SHP77 (cell line): ENCODE measurements at places on chromosomes 12 and 14.
A peak's percentile ranks its signal among the peaks of the same experiment; 100 is the strongest.

DNA sequence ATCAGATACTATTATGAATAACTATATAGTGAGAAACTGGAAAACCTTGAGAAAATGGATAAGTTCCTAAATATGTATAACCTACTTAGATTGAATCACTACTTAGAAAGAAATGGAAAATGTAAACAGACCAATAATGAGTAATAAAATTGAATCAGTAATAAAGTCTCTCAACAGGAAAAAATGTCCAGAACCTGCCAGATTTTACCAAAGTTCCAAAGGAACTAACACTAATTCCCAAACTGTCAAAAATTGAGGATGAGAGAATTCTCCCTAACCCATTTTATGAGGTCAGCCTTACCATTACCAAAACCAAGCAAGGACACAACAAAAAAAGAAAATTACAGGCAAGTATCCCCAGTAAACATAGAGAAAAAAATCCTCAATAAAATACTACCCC, 272.0 kb downstream of the RPAP3 start:
- no peak for DNase-seq

- DNase-seq, result no peak
Observed at GRCh38 chr12:38587594-38587993, 271.0 kb downstream of the ALG10B start.

DNA sequence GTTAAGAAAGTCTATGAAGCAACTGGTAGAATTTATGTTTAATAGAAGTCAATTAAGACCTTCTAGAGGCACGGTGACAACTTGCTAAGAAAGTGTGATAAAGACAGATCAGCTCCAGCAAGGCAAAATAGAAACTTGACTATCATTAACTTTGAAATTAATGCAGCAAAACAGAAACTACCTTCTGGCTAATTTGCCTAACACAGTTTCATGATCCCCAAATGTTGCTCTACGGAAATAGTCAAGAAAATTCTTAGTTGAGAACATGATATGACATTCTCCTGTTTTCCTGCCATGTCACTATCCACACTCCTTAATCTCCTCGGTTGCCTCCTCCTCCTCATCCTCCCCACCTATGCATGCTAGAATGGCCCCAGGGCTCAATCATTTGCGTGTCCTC, 4.2 kb downstream of the DENND5B start:
- no peak for DNase-seq

DNA sequence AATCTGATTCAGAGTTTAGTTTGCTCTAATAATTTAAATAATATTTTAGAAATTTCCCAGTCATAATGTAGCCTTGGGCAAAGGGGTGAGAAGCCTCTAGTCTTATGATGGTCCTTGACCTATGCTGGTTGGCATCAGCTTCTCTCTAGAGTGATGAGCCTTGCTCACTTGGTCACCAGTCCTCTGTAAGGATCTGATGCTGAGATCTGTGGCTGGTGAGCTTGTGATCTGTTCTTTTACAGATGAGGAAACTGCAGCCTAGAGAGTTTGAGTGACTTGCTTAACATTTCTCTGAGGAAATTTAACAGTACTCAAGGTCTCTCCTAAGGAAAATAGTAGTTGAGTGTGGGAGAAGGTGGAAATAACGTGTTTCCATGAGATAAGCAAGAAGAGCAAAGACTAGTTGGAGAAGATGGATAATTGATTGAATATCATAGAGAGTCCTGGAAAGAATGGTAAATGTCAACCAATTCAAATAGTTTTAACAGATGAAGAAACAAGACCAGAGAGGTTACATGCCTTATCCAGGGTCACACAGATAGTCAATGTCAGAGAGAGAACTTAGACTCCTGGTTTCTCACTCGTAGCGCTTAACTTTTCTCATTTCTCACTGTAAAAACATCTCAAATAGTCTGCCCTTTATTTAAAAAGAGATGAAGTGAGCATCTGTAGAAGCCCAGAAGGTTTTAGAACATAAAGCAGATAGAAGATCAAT, 89.7 kb upstream of the ETV6 start:
- no peak for DNase-seq

DNA sequence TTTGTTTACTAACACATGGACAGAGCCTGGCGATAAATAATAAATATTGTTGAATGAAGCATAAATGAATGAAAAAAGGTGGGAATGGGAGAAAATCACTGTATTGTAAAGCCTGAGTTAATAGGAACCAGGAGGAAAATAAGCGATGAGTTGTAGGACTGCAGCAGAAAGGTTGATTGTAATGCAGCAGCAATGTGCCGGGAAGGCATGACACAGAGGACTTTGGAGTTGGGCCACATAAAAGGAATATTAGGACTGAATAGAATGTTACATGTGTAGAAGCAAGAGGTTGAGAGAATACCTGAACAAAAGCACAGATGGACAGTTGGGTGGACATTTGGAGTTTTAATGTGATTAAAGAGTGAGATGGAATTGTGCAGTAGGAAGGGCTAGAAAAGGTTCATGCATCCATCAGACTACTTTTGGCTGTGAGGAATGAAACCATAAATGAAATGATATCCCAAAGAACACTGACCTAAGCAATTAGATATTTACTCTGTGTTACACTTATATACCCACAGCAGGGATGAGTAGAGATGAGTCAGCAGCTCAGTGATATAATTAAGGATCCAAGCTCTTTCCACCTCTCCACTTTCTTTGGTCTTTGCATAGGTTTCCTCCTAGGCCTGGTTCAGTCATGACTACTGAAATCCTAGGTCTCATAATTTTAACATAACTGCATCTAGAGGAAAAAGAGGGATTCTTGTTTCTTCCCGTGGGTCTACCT, 55.4 kb downstream of the CCER1 start:
- DNase-seq, result no peak

DNA sequence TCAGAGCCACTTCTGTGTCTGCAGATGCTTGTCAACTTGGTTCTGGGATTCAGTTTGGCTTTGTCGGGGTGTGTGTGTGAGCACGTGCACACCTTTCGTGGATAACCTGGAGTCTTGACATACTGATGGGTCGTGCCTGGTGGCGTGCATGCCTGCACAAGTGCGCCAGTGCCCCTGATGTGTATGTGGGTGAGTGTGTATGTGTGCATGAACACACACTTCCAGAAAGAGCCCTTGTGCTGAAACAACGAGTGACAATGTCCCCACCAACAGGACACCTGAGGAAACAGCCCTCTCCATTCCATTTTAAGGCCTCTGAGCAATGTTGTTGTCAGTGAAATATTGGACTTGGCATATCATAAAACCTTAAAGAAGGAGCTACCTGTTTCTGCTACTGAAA, 53.9 kb downstream of the SMUG1 start:
- DNase-seq, result no peak

DNA sequence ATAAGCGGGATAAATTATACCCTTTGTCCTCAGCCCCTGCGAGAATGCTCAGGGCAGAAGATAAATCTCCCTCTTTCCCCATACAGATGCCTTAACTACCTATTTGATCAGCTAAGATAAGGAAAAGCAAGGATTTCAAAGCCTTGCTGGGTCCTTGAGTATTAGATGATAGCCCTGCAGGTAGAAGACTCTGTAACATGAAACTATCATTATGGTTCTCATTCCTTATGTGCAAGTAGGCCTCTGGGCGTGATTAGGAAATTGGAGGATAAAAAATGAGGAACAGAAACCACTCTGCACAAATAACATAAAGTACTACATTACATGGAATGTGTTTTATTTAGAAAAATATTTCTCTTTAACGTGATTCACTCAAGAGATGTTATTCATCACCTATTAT, 14.5 kb upstream of the WDR89 start:
- no peak for DNase-seq

DNA sequence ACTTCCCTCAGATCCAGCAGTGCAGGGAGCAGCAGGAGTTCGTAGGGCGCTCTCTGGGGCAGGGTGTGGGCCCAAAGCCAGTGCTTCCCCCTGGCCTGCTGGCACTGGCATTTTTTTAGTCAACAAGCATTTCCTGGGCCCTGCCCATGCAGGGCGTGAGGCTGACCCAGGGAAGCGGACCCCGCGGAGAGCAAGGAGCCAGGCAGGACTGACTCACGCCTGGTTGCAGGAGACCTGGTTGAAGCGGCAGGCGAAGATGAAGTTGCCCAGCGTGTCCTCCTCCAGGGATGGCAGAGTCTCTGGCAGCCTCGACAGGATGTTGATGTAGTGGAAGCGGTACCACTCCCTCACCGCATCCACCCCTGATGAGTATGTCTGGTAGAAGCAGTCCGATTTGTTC, 13.5 kb downstream of the SCNN1A start:
- no peak for DNase-seq

DNA sequence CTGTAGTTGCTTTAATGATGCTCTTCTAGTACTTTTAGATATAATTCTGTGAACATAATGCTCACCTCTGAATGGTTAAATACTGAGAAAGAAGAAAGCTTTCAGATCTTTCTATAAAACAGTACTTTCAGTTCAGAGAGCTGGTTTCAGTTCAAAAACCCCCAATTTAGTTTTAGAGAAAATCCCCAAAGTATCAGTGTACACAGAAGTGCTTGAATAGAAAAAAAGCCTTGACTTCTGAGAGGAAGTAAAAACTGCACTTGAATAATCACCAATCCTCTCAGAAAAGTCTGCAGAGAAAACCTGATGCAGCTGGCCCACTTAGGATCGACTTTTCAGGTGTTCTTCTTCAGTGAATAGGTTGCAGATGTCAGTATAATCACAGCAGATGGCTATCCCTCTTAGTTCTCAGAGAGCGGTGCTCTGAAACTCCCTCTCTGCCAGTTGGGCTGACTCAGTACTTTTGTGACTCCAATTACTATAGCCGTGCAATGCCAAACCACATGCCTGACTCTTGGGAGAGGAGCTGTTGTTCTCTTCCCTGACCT, 616.3 kb downstream of the LRFN5 start:
- DNase-seq, result peak; percentile 65

GRCh38 chr14:55477680-55478079, 37.3 kb upstream of the TBPL2 start:
- no peak for DNase-seq

DNA sequence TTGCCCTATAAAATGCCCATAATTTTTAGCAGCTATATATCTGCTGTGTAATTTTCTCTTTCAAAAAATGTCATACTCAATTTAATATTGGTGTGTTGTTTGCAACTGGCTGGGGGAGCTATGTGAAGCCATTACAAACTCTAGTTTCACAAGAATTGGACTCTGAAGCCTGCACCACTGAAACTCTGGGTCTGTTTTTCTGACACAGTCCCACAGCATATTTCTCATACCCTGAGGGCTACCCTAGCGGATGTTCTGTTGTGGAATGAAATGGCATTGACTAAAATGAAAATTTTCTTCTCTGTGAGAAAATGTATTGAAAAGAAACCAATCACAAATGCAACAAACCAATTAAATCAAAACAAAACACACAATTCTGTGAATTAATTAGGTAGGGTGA, 284.6 kb upstream of the NPAS3 start:
- DNase-seq, result no peak

GRCh38 chr12:102797528-102797927, 119.5 kb downstream of the PAH start:
- no peak for DNase-seq

- DNase-seq, result no peak
Observed at GRCh38 chr12:75130811-75131210, 78.8 kb downstream of the KCNC2 start.

GRCh38 chr14:21320913-21321312, 41.0 kb downstream of the RPGRIP1 start:
- no peak for DNase-seq

- no peak for DNase-seq
Observed at GRCh38 chr14:102727336-102728095, 49.7 kb upstream of the TRAF3 start.

DNA sequence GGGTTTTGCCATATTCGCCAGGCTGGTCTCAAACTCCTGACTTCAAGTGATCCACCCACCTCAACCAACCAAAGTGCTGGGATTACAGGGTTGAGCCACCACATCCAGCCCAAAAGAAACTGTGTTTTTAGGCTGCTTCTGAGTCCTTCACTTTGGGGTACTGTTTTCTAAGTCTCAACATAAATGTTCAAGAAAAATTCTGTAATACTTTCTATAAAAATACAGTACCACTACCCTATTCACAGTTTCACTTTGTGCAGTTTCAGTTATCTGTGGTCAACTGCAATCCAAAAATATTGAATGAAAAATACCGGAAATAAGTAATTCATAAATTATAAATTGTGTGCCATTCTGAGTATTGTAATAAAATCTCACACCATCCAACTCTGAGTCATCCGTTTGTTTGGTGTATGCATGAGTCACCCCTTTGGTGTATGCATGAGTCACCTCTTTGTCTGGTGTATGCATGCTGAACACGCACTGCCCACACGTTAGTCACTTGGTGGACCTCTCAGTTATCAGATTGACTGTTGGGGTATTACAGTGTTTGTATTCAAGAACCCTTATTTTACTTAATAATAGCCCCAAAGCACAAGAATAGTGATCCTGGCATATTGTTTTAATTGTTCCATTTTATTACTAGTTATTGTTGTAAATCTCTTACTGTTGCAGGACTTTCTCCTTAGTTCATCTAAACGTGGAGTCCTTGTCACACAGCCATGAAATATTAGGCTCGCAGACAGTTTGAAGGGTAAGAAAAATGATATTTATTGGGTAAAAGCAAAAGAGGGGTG, 190.2 kb downstream of the FSCB start:
- DNase-seq, result peak; percentile 84

- no peak for DNase-seq
Observed at GRCh38 chr12:91959220-91959619, 186.4 kb downstream of the BTG1 start.

DNA sequence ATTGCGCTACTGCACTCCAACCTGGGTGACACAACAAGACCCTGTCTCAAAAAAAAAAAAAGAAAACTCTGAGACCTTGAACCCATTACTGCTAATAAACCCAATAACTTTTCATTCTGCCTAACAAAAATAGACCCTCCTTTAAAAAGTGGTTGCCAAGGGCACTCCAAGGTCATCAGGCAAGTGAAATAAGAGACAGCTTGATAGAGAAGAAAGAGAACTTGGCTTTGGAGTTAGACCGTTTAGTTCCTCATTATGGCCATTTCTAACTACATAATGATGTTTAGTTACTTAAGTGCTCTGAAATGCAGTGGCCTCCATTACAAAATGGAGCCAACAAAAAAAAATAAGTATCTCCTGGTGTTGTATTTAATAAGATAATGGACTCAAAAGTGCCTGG, 55.9 kb downstream of the PHLDA1 start:
- DNase-seq, result no peak
